Skeletal muscle cell (primary cell): ENCODE measurements at places on chromosomes 6 and 20.

DNA sequence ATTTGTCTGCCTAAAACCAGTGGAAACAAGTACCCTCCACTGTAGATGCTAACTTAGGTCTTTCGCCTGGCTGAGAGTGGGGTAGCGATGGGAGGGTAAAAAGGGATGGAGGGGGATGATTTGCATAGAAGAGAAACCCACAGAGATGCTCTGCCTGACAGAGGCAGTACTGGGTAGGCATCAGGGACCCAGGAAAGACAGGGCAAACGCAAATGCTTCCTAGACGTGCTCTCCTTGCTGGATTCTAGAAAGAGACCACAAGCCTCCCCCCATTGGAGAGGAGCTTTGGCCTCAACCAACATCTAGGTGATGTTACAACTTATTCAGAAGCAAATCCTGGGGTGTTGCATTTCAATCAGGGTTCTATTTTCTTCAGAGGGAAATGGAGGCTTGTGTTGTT lies 3.2 kb downstream of the OLIG3 start:
- no peak for DNase-seq

DNA sequence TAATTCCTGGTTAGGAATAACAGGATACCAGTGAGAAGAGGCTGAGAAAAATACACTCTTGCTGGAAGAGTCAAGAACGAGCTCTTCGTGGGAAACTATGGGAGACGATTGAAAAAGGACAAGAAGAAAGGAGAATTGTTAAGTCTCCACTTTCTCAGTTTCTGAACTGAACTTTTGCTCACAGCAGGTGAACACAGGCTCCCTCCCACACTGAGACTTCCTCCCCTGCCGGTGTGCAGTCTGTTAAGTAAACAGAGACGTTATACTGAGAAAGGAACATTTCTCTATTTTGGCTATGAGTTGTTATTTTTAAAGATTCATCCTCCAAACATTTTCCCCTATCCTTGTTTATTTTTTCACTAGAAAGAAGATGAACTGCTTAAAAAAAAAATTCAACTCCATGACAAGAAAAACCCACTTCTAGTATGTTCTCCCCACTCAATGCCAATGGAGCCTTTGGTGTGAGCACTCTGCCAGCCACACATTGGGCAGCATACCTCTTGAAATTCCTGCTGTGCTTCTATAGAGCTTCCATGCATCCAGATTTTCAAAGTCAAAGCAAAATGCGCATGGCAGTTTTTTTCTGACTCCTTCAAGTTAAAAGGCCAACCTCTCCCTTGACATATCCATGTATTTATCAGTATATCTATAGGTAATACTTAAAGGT lies 250.5 kb downstream of the ESR1 start:
- no peak for DNase-seq

DNA sequence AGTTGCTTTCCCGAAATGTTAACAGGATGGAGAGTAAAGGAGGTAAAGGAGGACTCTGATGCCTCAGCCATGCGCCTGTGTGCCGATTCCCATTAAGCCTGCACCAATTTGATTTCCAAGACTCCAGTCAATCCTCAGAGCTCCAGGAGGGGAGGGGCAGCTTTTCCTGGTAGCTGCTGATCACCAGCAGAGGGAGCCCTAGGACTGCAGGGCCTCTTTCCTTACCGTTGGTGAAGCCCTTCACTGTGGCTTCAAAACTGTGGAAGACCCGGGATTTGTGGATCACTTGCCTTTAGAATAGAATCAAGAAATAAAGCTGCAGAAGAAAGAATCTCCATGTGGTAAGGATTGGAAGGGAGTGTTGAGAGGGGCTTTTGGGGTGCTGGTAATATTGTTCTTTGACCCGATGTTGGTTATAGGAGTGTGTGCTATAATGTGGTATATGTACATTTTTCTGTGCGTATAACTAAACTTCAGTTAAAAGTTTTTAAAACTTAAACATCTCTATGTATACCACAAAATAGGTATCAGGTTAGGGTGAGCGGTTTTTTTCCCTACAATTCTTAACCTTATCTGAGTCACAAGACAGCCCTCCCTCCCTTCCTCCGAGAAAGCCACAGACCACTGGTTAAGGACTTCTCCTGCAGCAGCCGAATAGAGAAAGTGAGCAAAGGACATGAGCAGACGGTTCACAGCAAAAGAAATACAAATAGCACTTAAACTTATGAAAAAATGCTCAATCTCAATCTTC lies 6.9 kb upstream of the OSER1 start:
- no peak for DNase-seq

- no peak for DNase-seq
These were observed 23.0 kb downstream of the ZNF217 start for GRCh38 chr20:53570446-53571276.
